ENCODE measurements at places on chromosomes 16 and 17.
A peak's percentile ranks its signal among the peaks of the same experiment; 100 is the strongest.

GRCh38 chr17:81553018-81553615 is 964 bp upstream of the FAAP100 start:
- peak; percentile 91 for DNase-seq

DNA sequence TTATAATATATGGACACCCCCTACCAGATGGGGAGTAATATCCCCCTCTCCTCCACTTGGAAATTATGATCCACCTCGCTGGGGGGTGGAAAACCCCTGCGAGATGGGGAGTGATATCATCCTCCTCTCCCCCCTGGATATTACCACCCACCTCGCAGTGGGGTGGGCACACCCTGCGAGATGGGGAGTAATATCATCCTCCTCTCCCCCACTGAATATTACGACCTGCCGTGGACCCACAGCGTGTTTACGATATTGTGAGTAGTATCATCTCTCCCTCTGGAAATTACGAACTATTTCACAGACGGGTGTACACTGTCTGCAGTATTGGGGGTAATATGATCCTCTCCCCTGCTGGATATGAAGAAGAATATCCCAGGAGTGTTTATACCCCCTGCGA is 228.3 kb upstream of the WSCD1 start:
- DNase-seq, result no peak

DNA sequence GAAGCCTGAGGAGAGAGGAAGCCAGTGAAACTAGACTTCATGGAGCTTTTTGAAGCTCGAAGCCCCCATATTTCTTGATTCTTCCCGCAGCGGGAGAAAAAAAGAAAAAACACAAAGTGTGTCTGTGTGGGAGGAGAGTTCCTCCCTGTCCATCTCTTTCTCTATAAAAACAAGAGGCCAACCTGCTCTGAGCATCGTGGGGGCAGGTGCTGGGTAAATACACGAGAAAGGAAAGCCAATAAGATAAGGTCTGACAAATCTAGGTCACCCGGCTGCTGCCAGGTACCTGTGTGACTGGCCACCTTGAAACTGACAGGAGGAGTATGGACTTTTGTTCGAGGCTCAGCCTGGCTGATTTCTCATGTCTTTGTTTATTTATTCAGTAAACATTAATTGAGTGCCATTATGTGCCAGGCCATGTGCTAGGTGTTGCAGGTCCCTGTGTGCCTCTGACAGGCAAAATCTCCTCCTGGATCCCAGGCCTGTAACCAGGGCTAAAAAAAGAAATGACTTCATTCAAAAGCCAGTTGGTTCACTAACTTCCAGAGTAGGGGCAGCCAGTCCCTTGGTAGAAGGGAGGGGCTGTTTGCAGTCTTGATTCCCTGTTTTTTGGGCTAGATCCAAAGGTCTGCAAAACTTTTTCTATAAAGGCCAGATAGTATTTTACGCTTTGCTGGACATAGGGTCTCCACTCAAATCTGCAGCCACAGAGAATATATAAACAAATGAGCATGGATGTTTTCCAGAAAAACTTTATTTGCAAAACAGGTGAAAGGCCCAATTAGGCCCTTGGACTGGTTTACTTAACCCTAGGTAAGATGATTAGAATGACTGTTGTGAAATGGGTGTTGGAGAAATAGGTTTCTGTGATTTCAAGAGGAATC is 35.6 kb downstream of the YPEL2 start:
- peak; percentile 69 for DNase-seq

DNA sequence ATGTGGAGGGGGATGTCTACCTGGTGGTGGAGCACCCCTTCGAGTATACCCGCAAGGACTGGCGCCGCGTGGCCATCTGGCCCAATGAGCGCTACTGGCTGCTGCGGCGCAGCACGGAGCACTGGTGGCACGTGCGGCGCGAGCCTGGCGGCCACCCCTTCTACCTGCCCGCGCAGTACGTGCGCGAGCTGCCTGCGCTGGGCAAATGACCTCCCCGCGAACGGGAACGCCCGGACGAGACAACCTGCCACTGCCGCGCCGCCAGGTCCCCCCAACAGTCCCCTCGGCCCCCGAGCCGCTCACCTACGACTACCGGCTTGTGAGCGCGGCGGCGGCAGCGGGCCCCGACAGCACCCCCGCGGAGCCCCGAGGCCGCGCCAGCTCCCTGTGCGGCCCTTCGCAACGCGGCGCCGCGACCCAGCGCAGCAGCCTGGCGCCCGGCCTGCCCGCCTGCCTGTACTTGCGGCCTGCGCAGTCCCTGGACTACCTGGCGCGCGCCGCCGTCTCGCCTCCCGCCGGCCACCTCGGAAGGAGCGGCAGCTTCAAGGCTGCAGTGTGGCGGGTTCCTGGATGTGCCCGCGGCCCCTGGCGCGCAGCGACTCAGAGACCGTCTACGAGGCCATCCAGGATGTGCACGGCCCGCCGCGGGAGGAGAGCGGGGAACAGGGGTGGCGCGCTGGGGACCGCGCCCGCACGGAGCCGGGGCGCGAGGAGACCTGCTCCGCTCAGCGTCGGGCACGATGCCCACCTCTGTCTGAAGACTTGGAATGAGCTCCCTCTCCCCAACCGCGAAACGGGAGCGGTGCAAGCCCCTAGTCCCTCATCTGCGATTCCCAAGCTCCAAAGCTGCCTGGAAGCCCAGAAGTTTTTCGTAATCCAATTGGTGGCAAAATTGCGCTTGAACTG is 48.7 kb upstream of the AMZ2 start:
- DNase-seq, result peak; percentile 36

GRCh38 chr16:53433930-53434376 is 318 bp upstream of the RBL2 start:
- DNase-seq, result no peak

DNA sequence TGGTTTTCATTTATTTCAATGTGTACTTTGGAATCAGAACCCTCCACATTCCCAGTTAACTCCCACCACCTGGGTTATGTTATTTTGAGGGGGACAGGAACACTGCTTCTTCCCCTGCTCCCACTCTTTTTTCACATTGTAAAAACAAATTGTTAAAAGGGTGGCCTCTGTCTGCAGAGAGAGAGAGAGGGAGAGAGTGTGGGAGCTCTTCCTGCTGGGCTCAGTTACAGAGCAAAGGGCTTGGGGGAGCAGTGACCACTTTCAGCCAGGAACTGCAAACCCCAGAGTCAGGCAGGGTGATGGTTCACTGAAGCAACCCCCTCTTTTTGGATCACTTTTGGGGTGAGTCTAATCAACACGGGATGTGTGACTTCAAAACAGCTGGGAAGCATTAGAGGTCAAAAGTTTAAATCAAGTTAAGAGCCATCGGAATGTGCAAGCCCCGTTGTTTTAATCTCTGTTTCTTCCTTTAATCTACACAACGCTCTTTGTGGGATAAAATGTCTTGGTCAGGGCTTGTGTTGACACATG is 577.0 kb upstream of the CDH11 start:
- DNase-seq, result no peak

DNA sequence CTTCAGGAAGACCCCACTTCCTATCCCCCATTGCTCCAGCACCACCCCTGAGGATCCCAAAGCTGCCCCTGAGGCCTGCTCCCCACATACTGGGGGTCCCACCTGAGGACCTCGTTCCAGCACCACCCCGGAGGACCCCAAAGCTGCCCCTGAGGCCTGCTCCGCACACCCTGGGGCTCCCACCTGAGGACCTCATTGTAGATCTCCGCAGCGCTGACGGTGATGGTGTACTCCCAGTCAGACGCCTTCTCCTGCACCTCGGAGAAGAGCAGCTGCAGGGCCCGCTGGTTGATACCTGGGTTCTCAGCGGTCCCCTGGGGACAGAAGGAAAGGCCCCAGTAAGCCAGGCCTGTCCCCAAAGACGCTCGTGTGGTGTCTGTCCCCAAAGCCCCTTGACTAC is 26.4 kb downstream of the KATNB1 start:
- DNase-seq, result no peak

DNA sequence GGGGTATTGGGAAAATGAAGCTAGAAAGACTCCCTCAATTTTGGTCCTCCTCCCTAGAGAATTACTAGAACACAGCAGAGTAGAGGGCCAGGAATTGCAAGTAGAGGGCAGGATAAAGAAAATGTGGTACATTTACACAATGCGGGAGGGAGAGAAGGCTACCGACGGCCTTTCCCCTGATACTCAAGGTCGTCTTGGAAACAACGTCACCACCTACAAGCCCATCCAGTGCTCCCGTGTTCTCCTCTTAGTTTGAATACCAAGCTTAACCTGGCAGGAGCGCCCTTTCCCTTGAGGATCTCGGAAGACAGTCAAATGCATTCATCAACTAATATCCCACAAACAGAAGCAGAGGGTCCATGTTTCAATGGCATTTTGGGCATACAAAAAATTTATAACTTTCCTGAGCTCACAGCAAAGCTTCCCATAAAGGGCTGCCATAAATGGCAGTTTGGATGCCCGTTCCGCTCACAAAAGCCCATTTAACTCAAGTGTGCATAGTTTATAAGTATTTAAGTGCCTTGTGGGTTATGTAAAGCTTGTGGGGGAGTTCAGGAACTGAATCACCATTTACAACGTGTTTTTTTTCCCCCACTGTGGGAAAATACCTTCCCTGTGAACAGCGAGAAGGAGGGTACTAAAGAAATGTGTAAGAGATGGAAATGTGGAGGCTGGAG is 414.6 kb downstream of the SLC39A11 start:
- DNase-seq, result no peak

DNA sequence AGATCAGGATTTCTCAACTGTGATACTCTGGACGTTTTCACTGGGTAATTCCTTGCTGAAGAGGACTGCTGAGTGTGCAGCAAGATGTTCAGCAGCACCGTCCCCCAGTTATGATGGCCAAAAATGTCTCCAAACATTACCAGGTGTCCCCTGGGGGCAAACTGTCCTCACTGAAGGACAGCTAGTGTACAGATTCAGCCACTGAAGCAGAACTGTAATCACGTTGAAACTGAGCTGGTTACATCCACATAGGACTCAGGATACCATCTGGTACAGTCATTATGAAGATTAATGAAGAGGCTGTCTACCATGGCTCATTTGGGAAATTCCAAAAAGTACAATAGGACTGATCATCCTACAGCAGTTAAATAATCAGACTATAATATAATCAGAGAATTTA is 43.3 kb upstream of the GINS3 start:
- no peak for DNase-seq

DNA sequence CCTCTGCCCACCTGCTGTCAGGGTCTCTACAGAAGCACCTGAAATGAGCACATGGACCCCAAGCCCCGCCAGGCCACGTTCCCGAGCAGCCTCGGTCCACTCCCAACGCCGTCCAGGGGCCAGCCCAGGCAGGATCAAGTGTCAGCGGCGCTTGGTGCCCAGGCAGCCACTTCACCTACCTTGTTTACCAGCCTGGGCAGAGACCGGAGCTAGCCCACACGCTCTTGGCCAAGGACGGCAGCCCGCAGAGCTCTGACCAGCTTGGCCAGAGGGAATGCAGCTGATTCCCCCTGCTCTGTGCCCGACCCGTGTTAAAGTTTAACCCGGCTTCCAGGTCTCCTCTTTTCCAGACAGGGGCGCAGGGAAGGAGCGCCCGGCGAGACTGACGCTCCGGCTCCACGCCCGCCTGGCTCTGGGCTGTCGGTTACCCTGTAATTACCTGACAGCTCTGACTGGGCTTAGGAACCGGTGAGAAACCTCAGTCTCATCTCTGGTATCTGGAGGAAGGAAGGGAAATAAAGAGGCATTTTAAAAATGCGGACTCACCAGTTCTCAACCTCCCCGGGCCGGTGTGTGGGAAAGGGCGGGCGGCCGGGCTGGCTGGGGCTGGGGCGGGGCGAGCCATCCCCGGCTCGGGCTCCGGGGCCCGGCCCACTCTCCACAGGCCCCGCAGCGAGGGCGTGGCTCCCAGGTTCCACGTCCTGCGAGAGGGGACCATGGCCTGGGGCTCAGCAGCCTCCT is 4.6 kb downstream of the KIFC3 start:
- DNase-seq, result no peak

- DNase-seq, result no peak
Measured at GRCh38 chr16:56300242-56300623, 108.9 kb downstream of the GNAO1 start.

DNA sequence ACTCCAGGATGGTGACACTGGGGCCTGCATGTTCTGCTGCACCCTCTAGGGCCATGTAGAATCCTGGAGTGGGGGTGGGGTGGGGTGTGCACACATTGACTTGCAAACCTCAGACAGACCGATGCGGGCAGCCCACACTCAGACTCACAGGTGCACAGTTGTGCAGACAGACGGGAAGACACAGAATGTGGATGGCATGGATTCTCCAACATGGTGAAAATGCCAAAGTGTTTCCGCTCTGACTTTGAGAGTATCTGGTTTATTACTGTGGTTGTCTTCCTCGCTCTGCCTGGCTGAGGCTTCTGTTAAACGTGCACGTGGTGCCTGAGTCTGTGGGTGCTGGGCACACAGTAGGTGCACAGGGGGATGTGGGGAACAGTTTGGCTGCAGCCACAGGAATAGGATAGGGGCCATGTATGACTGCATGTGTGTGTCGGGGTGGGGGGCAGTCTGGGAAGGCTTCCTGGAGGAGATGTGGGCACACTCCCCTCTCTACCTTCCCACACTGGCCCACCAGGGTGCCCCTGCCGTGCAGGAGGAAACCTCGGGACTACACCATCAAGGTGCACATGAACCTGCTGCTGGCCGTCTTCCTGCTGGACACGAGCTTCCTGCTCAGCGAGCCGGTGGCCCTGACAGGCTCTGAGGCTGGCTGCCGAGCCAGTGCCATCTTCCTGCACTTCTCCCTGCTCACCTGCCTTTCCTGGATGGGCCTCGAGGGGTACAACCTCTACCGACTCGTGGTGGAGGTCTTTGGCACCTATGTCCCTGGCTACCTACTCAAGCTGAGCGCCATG is 9.0 kb upstream of the ADGRG3 start:
- no peak for DNase-seq

Measured in NCI-H1105 treated with DMSO at 0.1 percent for 48 hours (cell line).